T47D (cell line): ENCODE measurements at places on chromosomes 2 and 18.

- peak; percentile 51 for DNase-seq
These were observed 15.2 kb downstream of the GALNT3 start for GRCh38 chr2:165778653-165779451.

DNA sequence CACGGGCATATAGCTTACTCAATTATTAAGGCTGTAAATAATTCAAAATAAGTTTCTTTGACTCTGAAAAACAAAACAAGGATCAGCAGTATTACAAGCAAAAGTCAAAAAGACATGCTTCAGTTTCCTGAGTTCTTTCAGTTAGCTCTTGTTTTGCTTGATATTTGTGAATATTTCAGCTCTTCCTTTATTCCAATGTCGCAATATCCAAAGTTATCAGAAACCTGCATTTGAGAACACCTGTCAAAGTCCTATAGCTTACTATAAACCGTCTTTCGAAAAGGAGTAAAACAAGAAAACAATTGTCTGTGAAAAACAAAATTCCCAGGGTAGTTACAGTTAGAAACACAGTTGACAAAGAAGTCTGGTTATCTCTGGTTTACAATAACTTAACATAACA, 14.7 kb downstream of the CYP27A1 start:
- no peak for DNase-seq

DNA sequence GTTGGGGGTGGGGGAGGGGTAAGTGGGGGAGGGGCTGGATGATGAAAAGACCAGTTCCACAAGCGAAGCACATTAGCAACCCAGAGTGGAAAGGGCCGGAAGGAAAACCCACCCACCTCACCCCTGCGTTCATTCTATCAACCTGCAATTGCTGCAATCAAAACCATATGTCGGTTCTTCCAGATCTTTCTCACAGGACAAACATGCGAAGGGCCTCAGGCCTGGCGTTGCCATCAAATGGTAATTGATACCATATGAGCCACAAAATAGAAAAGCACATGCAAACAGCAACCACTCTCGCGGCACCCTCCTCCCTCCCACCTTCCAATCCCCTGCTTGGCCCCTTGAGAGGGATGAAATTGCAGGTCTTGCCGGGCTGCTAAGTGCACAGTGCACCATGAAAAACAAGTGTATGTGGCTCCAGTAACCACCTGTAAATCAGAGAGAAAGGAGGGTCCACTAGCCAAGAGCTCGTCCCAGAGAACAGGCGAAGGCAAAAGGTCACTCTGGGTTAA, 287.5 kb downstream of the TCF4 start:
- no peak for DNase-seq

DNA sequence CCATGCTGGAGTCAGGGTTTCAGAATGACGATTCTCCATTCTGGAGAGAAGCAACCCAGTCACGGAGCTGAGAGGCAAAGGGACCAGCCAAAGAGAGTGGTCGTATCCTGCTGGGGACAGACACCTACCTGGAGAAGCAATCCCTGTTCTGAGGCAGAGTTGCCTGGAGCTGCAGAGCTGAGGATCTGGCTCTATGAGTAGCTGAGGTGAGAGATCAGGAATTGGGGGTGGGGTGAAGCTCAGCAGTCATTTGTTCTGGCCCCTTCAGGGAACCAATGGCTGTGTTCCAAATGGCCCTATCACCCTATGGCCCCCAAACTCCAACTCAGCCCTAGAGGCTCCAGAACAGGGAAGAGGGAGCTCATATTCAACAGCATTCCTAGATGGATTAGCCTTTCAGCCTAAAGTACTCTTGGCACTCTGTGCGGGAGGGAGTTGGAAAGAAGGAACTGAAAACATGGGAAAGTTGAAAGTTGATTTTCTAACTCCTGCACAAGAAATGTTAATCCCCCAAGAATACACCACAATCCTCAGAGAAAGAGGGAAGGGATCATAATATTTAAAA, 3.3 kb upstream of the ATRAID start:
- DNase-seq = no peak

- DNase-seq = no peak
These were observed 114.0 kb downstream of the LYPD6B start for GRCh38 chr2:149152469-149152953.

GRCh38 chr2:55768991-55769390, 75.3 kb upstream of the PNPT1 start:
- no peak for DNase-seq

GRCh38 chr18:11316546-11316945, 167.2 kb upstream of the PIEZO2 start:
- no peak for DNase-seq

- DNase-seq = no peak
These were observed 4.0 kb downstream of the NRXN1 start for GRCh38 chr2:51027968-51028367.

DNA sequence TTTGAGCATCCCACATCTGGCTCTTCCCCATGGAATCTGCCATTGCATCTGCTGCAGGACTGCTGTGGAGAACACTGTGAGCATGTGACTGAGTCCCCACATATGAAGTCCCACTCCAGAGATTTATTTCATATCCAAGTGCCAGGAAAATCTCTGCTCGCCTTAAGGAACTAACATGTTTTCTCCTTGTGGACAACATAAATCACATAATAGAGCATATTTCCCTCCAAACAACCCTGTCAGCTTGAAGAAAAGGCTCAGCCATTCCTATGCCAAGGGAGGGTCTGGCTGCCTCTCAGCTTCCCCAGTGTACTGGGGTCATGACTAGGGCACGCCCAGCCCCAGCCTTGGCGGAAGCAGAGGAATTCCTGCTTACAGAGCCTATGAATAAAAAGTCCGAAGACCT, 193.7 kb downstream of the DNER start:
- DNase-seq = no peak

GRCh38 chr2:29495536-29496060, 380.4 kb downstream of the CLIP4 start:
- DNase-seq = no peak

DNA sequence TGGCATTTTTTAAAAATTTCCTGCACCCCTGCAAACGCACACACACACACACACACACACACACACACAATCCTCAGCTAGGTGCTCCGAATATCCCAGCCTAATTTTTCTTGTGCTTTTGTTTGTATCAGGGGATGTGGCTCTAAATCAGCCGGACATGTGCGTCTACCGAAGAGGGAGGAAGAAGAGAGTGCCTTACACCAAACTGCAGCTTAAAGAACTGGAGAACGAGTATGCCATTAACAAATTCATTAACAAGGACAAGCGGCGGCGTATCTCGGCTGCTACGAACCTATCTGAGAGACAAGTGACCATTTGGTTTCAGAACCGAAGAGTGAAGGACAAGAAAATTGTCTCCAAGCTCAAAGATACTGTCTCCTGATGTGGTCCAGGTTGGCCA, 1.8 kb downstream of the HOXD13 start:
- DNase-seq = no peak

DNA sequence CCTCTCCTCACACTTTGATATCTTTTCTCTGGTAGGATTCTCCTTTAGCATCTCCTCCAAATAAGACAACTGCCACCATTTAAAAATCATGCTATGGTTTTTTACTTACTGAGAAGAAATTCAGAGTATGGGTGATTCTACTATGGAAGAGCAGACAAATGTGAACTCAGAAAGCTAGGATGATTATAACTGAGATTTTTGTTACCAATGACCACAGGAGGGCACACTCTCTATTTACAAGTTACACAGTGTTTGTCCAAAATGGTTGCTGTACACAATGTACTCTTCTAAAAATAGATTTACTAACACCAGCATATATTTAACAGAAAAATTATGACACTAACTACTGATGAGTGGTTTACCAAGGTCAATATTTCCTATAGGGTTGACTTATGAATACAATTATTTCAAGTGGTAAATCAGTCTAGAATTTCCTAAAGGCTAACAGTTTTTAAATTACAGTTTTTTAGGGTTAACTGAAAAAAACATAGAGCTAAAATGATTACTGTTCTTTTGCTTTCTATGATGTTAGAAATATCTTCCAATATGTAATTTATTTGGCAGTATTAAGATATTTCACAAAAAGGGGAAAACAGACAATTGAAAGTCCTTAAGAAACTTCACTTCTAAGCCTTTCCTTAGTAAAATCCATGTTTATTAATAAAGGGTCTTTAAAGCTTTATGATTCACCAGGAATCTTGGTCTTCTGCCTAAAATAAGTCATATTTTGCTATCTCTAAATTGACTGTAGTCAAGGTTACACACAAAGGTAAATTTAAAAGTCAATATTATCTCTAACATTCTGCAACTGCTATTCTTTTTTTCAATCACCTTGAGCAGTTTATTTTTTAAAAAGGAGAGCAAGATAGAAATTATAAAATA, 57.2 kb downstream of the MAP4K3 start:
- peak; percentile 54 for DNase-seq

- no peak for DNase-seq
These were observed 6.3 kb upstream of the HDAC4 start for GRCh38 chr2:239407112-239407511.

- no peak for DNase-seq
These were observed 88.2 kb downstream of the NCOA1 start for GRCh38 chr2:24579053-24579803.

DNA sequence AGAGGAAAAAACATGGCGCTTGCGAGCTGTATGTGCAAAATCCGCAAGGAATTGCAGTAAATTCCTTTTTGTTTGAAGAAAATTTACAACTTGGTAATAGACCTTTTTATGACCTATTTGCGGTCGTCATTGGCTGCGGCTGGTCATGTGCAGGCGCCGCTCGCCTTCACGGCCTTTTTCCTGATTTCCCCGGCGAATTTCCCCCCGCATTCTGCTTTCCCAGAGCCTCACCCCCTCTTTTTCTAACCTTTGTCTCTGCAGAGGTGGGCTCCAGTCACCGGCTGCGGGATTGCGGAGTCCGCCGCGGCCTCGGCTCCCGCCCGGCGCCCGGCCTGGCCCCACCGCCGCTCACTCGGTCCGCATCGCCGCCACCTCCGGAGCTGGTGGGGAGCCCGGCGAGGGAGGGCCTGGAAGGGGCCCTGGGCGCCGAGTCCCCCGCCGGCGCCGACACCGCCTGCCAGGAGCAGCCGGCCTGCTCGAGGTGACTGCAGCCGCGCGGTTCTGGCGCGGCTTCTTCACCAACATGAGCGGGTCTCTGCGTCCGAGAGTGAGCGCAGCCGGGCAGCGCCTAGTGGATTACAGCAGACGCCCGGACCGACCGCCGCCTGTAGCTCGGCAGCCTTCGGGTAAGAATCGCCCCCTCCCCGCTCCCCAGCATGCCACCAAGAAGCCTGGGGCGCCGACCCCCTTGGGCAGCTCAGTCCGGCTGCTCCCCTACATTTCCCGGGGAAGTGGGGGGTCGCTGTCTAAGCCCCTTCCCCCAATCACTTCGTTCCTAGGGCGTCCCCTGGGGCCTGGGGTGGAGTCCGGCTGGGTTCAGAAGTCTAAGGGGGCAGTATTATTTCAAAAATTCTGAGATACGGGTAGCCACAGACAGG, 7.1 kb downstream of the HOXD8 start:
- DNase-seq = no peak

DNA sequence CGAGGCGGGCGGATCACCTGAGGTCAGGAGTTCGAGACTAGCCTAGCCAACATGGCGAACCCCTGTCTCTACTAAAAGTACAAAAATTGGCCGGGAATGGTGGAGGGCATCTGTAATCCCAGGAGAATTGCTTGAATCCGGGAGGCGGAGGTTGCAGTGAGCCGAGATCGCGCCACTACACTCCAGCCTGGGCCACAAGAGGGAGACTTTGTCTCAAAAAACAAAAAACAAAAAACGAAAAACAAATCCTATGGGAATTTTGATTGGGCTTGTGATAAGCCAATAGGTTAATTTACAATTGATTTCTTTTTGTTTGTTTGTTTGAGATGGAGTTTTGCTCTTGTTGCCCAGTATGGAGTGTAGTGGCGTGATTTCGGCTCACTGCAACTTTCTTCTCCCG, 24.2 kb upstream of the TOGARAM2 start:
- DNase-seq = no peak

DNA sequence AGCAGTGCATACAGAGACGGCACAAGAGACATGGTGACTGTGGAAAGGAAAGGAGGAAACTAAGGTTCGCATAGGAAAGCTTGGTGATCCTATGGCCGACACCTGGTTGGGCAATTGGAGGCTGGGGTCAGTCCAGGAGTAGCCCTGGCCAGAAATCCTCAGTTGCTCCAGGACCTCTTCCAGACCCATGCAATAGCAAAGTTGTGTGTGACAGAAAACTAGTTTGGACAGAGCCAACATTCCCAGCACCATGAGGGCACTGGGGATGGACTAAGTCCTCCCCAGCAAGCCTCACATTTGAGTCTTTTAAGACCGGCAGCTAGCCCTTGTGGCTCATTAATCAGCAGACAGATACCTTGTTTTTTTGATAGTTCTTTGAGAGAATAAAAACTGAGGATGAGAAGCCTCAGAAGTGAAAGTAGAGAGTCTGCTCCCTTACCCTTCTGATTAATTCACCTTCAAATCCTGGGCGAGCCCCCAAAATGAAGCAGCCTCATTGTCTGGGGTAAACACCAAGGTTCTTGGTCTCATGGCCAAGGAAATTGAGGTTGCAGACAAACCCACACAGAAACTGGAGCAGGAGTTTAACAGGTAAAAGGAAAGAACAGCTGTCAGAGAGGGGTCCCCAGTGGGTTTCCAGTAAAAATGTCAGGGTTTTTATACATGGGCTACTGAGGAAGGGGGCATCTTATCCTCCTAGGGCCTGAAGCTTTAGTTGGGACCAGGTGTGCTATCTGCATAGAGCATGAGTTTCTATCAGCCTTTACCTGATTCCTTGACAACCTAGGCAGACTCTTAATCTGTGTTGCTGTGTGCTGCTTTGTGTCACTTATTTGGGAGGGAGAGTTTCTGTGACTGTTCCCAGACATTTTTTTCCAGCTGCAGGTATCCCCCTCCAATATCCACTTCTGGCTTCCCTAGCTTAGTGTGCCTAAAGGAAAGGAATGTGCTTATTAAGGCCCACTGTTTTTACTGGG, 39.1 kb downstream of the STK17B start:
- DNase-seq = no peak

- DNase-seq = no peak
These were observed 219.6 kb downstream of the RND3 start for GRCh38 chr2:150267651-150268415.

- DNase-seq = no peak
These were observed 12.8 kb downstream of the NFU1 start for GRCh38 chr2:69424419-69424818.

- no peak for DNase-seq
These were observed 102.9 kb downstream of the OSR1 start for GRCh38 chr2:19255481-19255880.

DNA sequence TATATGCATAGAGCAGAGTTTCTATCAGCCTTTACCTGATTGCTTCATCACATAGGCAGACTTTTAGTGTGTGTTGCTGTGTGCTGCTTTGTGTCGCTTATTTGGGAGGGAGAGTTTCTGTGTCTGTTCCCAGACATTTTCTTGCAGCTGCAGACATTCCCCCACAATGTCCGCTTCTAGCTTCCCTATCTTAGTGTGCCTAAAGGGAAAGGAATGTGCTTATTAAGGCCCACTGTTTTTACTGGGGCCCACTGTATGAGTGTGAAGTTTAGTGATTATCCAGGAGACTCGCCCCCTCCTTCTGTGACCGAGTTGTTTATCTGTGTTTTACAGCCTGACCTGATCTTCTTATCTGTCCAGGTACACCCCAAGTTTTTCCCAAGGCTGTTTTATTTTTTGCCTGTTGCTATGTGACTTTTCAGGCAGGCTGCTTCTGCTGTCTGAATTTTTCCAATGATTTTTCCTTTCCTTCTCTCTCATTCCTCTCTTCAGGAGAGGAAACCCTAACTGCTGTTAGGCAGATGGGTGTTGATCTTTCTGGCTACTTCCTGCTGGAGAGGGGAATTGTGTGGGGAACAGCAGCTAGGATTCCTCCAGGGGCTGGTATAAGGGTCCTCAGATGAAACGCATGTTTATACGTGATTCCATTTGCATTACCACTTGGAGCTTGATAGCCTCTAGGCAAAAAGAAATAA, 47.6 kb downstream of the STK17B start:
- DNase-seq = no peak

- no peak for DNase-seq
These were observed 92.3 kb upstream of the RANBP2 start for GRCh38 chr2:108626995-108627394.
